ENCODE measurements at places on chromosomes 5 and 9.

GRCh38 chr5:102666164-102666946 is 88.8 kb upstream of the PAM start:
- DNase-seq = no peak

- DNase-seq = no peak
Measured at GRCh38 chr5:117800261-117800660, 1188.1 kb downstream of the DTWD2 start.

DNA sequence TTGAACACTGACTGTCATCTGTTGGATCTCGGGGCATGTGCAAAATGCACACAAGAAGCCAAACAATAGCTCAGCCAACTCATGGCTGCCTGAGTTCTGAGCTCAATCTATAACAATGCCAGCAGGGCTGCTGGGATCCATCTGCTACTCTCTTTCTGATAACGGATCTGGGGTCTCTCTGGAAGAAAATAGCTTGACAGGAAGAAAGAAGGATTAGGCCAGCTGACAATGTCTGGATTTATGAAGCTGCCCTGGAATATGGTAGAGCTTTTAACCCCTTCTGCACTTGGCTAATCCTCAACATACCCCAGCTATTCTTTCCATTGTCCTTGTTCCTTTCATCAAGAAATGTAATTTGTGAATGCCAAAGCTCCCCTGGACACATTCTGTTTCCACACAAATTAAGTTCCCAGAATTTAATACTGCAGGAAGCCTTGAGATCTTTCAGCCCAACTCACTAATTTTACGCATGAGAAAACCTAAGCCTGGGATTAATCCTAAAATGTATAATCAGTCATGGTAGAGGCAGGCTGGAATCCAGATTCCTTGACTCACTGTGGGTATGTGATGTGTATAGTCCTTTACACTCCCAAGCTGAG is 62.7 kb upstream of the PCA3 start:
- no peak for DNase-seq

GRCh38 chr5:145937432-145938250 is 1.3 kb downstream of the SH3RF2 start:
- no peak for DNase-seq

DNA sequence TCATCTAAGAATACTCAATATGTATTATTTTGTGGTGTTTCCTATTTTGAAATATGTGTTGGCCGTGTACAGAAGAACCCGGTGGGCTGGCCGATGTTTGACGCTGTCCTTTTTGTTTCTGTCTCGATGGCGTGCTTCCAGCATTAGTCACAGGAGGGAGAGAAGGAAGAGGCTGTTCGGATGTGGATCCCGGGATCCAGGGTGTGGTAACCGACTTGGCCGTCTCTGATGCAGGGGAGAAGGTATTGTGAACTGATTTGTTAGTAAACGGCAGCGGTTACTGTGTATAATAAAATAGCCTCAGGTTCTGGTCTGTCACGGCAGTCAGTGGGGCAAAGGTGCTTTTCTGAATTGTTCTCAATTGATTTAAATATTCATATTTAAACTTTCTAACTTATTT is 275.0 kb downstream of the ARHGEF28 start:
- DNase-seq = peak; percentile 37

DNA sequence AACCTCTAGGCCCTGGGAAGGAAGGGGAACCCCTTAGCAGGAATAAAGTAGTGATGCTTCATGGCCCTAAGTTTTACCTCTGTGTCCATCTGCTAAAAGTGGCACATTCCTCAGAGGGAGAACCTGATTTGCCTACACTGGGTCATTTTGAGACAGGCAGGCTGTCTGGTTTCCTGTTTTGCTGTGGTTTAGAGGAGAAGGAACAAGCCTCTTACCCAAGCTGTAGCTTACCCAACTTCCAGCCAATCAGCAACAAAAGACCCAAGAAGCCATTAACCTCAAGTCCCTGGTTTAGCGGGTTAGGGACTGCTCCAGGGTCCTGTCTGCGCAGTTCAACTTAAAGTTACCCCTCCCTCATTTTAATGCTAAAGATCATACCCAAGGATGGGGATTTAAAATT is 411.0 kb downstream of the MAT2B start:
- DNase-seq = no peak

- no peak for DNase-seq
Measured at GRCh38 chr5:133861161-133861737, 107.2 kb downstream of the C5orf15 start.

GRCh38 chr5:115578657-115579056 is 23.6 kb downstream of the TICAM2 start:
- no peak for DNase-seq

GRCh38 chr5:14873093-14873492 is 1.5 kb upstream of the ANKH start:
- DNase-seq = no peak

- DNase-seq = no peak
Measured at GRCh38 chr9:110141227-110141793, 66.6 kb downstream of the C9orf152 start.

DNA sequence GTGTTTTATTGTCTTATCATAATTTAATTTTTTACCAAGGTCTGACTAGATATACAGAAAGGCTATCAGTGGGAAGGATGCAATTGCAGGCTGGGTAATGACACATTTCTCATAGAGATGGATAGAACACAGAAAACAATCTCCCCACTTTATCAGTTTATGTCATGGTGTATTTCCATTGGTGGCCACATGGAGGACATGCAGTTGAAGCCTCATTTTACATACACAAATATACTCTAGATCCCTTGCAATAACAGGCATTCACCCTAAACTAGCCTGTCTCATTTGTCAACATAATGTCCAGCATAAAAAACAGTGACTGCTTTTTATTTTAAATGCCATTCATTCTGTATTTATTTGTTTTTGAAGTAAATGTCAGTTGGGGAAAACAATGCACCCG is 526.3 kb downstream of the GABRG2 start:
- DNase-seq = no peak

DNA sequence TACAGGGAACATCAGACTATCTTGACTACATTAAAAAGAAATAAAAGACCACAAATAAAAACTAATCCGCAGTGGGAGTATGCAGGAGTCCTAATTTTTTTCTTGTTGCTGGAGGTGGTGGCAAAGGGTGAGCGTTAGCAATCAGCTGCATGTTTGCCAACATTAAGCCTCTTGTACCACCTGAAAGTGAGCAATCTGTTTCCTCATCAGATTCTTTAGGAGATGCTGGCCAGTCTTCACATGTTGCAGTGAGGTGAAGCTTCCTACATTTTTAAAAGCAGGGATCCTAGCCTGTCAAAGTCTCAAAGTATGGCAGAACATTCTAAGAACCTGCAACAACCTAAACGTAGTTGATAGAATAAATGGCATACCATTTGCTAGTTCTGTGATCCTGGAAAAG is 162.2 kb upstream of the MEF2C start:
- DNase-seq = no peak

GRCh38 chr5:168207450-168208029 is 83.9 kb upstream of the WWC1 start:
- no peak for DNase-seq

DNA sequence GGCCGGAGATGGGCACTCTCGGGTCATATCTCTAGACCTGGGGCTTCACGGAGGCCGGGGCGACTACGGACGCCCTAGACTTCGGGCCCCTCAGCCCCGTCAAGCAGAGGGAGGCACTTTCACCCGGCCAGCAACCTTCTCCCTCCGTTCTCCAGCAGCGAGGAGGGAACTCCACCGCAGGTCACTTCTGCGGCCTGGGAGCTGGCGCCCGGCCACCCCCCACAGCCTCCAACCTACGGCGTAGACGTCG is 201 bp downstream of the DOLK start:
- no peak for DNase-seq

DNA sequence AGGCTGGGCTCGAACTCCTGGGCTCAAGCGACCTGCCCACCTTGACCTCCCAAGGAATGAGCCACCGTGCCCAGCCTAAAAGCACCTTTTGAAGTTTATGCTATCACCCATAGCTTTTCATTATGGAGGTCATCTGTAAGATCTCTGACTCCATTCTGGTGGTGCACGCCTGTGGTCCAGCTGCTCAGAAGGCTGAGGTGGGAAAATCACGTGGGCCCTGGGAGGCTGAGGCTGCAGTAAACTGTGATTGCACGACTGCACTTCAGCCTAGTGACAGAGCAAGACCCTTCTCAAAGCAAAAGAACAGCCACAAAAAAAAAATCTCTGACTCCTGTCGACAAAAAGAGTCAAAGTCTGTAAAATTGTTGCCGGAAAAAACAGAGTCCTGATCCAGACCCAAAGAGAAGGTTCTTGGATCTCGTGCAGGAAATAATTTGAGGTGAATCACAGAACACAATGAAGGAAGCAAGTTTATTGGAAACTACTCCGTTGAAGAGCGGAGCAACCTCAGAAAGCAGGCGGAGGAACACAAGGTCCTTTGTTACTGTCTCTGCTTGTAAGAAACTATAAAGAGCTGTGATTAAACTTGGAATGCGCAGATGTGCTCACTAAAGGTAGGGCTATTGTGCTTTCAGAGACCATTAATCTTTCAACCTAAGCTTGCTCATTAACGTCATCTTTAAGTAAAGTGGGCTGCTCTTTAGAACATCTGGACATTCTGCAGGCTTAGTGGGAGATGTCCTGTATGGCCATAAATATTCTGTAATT is 2.0 kb upstream of the HAUS6 start:
- DNase-seq = no peak

- DNase-seq = no peak
Measured at GRCh38 chr5:173328844-173329490, 753 bp upstream of the STC2 start.

- no peak for DNase-seq
Measured at GRCh38 chr5:10812218-10812617, 51.2 kb upstream of the DAP start.

DNA sequence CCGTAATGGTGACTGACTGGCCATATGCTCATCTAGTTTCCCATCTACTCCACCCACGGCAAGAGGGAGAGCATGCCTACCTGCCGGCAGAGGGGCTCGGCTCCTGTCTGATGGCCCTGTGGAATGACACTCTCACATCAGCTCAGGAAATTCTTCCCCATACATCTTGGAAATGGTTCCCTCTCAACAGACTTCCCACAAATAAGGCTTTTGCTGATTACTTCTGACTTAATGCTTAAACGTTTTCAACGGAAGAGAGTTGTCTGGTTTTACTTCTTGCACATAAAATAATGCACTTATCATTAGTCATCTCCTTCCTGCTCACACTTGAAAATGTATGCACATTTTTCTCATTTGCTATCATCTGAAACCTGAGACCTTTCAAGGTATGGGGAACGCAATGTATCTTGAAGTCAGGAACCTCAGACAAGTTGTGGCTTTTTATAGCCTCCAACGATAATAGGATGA is 129.5 kb downstream of the TTLL11 start:
- no peak for DNase-seq

DNA sequence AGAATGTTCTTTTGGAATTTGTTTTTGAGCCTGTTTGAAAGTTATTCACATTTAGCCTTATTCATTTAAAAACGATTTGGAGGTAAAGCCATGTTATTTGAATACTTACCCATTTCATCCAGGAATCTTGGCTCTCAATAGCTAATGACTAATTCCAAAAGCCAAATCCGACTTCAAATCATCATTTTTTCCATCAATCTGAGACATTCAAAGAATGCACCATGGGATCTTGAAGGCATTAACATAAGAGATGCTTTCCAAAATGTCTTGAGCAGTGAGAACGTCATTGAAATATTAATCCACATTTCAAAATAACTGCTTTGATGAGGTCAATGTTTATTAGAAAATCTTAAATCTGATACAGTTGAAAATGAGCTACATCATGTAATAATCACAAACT is 617.0 kb upstream of the RORB start:
- DNase-seq = no peak

- no peak for DNase-seq
Measured at GRCh38 chr9:92740009-92740408, 24.6 kb downstream of the BICD2 start.

DNA sequence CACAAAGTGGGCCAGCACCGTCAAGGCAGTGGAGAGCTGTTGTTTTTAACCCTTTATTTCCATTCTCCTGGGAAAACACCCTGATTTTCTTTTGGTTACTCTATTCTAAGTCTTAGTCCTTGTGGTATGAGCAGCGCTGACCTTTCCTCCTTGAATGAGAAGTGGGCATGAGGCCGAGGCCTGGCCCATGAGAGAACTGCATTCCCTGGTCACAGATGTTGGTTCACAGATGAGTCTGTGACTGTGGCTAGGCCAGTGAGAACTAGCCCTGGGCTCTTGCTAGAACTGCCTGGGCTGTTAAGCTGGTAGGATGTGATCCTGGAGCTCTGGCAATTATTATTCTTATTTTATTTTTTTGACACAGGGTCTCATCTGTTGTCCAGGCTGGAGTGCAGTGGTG is 71.7 kb upstream of the KLF9 start:
- peak; percentile 64 for DNase-seq

DNA sequence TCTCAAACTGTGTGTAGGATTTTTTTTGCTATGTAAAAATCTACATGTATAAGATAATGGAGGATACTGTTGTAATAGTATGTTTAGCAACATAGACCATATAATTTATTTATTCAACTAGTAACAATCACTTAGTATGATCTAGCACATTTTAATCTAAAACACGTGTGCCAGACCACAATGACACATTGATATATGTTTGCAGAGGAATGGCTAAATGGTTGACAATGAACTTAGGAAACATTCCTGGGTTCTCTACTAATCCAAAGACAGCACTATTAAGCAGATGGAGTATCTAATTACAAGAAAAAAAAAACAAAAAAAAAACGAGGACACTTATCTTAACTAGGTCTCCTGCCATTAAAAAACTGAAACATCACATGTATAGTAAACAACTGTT is 261.7 kb upstream of the PAPPA start:
- no peak for DNase-seq

GRCh38 chr5:168530621-168531150 is 1.6 kb downstream of the FBLL1 start:
- no peak for DNase-seq

GRCh38 chr9:33381231-33381791 is 21.1 kb downstream of the AQP7 start:
- DNase-seq = no peak

DNA sequence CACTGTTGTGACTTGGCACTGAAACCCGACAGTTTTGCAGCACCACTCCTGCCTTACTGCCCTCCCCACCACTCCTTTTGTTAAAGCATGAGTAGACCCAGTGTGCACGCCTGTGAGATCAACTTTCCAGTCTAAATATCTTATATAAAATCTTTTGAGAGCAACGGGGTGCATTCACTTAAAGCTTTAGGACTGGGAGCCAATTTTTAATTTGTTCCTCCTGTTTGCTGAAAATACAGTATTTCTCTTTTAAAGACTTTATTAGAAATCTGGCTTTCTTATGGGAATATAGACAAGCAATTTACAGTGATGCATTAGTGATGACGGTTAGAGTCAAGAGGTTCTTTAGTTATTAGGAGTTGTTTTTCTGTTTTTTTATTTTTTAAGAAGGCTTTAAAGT is 397.5 kb downstream of the TMEM167A start:
- no peak for DNase-seq

DNA sequence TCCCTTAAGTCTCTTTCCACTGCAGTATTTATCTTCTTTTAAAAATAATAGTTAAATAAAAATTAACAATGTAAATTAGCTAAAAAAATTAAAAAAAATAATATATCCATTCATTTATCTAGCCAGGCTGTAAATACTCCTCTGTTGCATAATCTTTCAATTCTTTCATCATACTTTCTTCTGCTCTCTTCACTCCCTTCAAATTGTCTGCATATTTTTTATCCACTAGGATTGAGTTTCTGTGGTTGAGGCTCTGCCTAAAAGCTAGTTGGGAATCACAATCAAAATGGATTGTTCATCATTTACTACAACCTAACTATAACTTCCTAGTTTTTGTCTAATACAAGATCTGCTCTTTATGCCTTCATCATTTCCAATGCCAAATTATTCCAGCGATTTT is 182.2 kb downstream of the PDE4D start:
- DNase-seq = no peak
